ENCODE measurements at places on chromosomes 2 and 18.

DNA sequence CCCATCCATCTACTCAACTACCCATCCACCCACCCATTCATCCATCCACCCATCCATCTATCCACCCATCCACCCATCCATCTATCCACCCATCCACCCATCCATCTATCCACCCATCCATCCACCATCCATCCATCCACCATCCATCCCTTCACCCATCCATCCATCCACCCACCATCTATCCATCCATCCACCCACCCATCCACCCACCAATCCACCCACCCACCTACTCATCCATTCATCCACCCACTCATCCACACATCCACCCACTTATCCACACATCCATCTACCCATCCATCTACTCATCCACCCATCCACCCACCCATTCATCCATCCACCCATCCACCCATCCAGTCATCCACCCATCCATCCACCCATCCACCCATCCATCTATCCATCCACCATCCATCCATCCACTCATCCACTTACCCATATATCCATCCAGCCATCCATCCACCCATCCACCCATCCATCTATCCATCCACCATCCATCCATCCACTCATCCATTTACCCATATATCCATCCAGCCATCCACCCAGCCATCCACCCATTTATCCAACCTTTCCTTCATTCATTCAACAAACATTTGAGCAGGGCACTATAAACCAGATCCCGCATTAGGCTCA is 2.1 kb upstream of the NGEF start:
- no peak for DNase-seq

DNA sequence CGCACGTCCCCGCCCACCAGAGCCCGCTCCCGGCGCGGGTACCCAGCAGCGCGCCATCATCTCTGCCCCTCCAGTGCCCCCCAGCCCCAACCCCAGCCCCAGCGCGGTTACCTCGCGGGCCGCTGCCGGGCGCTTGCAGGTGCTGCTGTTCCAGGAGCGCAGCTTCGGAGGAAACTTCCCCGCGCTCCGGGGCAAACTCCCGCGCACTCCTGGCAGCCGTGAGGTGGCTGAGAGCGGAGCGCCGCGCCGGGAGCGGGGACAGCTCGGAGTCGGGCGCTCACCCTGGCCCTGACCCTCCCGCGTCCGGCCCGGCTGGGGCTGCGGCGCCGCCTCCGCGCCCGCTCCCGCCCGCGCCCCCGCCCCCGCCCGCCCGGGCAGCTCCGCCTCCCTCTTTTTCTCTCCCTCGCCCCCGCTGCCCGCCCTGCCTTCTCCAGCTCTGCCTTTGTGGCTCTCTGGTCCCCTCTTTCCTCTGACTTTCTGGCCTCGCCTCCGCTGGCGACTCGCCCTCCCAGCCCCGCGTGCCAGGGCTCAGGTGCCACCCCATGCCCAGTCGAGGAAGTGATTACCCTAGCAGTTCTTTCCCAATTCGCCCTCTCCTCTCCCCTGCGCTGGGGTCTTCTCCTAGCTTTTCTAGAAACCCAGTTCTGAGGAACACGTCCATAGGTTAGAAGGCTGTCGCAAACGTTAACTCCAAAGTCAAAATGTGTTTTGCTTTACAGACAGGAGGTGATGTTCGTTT is at the start of gene CHST9:
TSS of gene CHST9 (minus strand) at position 284 of the 739 bp plus-strand sequence. CDS start 42,499 bp downstream, outside the sequence.
- DNase-seq, result no peak

DNA sequence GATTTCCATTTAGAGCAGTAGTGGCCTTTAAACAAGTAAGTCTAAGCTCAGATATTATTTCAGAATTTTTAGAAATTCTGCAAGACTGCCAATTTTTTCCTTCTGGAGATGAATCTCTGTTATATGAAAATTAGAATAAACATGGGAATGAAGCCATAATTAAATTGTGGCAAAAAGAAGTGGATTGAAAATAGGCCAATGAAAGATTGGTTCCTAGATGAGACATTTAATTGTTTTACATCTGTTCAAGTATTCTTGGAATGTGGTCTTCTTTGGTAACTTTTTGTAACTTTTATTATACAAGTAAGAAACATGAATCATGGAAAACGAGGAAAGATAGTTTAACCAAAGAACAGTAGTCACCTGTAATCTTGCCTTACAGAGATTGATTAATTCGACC is 10.3 kb downstream of the CAD start:
- DNase-seq, result no peak

- no peak for DNase-seq
Measured at GRCh38 chr2:7013471-7014160, 96.4 kb downstream of the RNF144A start.

- DNase-seq, result no peak
Measured at GRCh38 chr2:23603581-23603980, 218.6 kb downstream of the KLHL29 start.

GRCh38 chr2:215940645-215941184 is 72.6 kb downstream of the MREG start:
- DNase-seq, result no peak

- peak; percentile 94 for DNase-seq
Measured at GRCh38 chr2:37389989-37390765, 45.7 kb downstream of the QPCT start.

DNA sequence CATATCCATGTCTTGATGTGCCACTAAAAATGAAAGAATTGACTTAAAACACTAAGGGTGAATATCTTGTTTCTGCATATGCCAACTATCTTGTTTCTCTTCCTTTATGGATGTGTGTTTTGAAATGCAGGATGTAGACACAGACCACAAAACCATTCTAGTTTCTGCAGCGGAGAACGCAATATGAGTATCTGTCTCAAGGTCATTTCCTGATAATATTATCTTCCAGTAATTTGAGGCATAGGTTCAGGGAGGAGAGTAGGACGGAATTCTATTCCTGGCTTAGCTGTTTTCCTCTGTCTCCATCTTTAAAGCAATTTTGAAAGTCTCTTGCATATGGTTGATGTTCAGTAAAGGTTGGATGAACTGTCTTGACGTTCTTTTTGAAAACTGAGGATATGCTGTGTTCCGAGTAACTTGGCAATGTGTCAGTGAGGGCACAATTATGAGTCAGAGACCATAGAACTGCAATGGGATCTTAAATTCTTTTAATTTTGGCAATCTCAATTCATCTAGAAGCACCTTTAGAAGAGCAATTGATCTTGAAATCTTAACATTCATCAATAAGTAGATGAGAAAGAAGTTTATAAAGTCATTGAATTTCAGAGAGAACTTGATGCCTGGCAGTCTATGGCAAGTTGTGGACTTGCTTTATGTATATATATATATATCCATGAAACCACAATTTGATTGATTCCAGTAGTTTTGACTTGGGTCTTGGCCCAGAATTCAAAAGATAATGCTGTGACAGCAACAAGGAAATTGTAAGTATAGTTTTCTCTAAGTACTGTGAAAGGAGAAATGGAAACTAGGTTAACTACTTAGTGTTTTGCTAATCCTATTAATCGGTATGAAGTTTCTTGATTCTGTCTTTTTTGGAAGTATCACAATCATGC is 24.8 kb downstream of the RAB27B start:
- DNase-seq, result no peak

GRCh38 chr2:46531863-46532262 is 52.5 kb downstream of the TMEM247 start:
- DNase-seq, result no peak

- peak; percentile 49 for DNase-seq
Measured at GRCh38 chr2:109419960-109420370, 193.8 kb downstream of the SEPTIN10 start.

- peak; percentile 65 for DNase-seq
Measured at GRCh38 chr2:204665207-204665606, 119.9 kb downstream of the PARD3B start.

GRCh38 chr2:212284166-212284565 is 254.4 kb downstream of the ERBB4 start:
- DNase-seq, result no peak

- DNase-seq, result peak; percentile 4
Measured at GRCh38 chr18:77250501-77250925, 865 bp downstream of the GALR1 start.

GRCh38 chr18:59155153-59155552 is 15.5 kb downstream of the SEC11C start:
- DNase-seq, result no peak

- no peak for DNase-seq
Measured at GRCh38 chr2:212959471-212960117, 191.8 kb downstream of the IKZF2 start.

DNA sequence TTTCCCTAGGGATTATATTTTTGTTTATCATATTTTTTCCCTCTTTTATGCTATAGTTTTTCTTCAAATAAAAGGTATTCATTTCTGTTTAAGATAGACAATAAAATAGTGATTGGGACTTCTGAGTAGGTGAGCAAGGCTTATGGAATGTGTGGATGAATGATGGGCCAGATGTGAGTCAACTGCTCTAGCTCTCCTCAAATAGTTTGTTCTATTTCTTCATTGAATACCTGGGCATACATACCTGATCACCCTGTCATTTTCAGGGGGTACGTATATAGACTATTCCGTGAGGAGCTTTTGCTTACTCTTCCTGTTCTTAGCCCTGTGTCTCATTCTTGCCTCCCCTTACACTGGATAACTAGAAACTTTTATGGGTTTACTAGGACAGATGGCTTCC is 41.9 kb downstream of the BABAM2 start:
- peak; percentile 58 for DNase-seq

GRCh38 chr2:127735537-127736399 is 34.5 kb downstream of the SFT2D3 start:
- no peak for DNase-seq

GRCh38 chr2:238596571-238597551 is 170.1 kb downstream of the ASB1 start:
- DNase-seq, result peak; percentile 95

GRCh38 chr2:210207929-210208328 is 17.3 kb downstream of the ACADL start:
- DNase-seq, result no peak

GRCh38 chr2:177117755-177118154 is 94.8 kb upstream of the HNRNPA3 start:
- peak; percentile 43 for DNase-seq

- DNase-seq, result no peak
Measured at GRCh38 chr2:204370172-204370718, 175.0 kb upstream of the PARD3B start.

GRCh38 chr2:15773846-15774245 is 166.5 kb upstream of the MYCN start:
- no peak for DNase-seq

GRCh38 chr2:43776324-43776723 is 2.5 kb downstream of the DYNC2LI1 start:
- DNase-seq, result no peak

GRCh38 chr18:38941711-38942561 is 1376.3 kb upstream of the CELF4 start:
- DNase-seq, result no peak

DNA sequence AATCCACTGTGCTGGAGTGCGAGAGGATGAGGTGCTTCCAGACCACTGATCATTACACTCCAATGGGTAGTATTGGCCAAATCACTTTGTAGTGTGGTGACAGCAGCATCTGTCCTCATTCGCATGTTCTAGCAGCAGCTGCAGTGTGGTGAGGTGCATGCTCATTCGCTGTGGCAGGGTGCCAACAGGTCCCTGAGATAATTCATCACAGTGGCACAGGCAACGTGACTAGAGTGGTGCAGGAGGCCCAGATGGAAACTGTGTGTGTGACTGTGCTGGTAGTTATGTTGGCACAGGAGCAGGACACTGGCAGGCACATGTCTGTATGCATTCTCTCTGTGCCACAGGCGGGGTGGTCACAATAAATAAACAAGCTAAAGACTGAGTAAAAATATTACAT is 329.5 kb upstream of the SYT4 start:
- no peak for DNase-seq

DNA sequence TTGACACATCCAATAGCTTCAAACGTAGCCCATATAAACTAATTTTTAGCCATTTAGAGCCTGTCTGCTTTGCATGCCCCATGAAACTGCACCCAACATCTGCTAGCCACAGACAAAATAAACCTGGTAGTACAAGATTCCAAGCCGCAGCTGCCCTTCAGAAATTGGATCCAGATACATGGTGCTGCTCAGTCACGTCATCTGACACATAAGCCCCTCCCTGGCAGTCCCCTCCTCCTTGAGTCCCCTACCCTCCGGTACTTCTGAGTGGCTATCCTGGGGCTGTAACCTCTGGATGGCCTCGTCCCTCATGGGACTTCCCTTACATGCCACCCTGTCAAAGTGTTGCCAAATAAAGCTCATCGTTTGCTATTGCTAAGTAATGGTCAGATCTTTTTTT is 33.8 kb downstream of the PROC start:
- DNase-seq, result no peak

DNA sequence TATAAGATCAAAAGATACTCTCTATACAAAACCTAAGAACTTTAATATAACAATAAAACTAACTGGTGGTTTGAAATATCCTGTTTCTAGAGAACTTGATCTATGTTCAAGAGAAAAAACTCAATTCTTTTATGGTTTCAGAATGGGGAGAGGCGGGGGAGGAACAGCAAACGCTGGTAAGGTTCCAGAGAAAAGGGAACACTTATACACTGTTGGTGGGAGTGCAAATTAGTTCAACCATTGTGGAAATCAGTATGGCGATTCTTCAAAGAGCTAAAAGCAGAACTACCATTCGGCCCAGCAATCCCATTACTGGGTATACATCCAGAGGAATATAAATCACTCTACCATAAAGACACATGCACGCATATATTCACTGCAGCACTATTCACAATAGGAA is 17.2 kb downstream of the FAM98A start:
- DNase-seq, result no peak

DNA sequence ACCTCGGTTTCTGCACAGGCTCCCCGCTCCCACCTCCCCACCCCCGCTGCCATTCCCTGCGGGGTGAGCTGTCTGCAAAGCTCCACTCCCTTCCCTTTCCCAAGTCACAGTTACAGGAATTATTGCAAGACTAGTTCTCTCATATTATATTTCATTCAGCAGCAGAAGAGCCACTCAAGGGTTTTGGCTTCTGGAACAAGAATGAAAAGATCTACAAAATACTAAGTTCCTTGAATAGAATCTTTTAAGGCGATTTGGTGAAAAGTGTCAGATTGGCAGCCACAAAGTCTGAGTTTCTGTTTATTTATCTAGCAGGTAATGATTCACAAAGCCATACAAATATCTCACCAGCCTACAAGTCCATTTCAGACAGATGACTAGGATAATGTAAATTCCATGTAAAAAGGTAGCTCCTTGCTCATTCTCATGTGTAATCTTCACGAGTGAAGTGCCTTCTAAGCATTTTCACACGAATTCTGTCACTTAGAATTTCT is 221.9 kb upstream of the RBBP8 start:
- peak; percentile 16 for DNase-seq

Data from dermis blood vessel endothelial cell (primary cell).